ENCODE measurements at places on chromosomes 5 and 9.

DNA sequence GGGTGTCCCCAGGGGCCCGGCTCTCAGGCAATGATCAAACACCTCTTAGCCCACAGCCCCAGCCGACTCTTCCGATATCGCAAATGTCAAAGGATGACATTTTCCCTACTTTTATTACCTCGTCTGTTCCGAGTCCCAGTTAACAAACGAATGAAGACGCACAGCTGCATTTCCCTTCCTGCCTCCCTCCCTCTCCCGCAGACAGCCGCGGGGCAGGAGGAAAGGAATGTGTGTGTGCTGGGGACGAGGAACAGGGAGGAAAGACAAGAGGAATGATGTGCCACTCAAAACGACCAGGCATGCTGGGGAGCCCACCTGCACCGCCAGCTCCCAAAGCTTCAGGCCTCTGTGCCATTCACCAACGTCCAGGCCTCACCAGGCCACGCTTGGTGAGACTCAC is 125.9 kb upstream of the SARDH start:
- no peak for DNase-seq

DNA sequence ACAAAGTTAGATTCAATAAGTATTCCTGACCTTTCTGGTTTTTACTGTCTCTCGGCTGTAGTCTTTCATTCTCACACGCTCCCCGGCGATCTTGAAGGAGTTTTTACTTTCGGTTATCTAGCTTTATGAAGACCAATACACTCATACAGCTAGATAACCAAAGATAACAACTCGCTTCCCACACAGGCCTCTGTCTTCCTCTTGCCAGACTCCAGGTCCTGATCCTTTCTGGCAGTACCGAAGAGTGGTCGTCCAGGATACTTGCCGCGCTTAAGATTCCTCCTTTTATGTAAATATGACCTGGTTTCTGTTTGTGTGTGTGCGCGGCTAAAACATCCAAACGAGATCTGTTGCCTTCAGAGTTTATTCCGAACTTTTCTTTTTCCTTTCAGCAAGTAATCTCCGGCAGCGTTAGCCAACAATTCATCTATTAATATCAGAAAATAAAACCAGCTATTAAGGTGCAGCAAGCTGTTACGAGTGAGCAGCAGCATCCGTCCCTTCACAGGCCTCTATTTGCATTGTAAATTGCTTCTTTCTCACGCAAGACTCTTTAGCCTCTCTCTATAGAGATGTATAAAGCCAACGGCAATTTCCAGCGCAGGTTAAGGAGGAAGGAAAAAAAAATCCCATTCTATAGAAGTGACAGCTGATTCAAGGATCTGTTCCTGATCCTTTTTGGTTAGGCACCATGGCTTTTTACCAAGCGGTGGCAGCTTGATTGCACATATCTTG is 216.1 kb downstream of the MEF2C start:
- DNase-seq = no peak

- DNase-seq = no peak
Measured at GRCh38 chr5:117713585-117714198, 1139.1 kb upstream of the SEMA6A start.

GRCh38 chr9:35260186-35260585 is 98.4 kb downstream of the UNC13B start:
- no peak for DNase-seq

DNA sequence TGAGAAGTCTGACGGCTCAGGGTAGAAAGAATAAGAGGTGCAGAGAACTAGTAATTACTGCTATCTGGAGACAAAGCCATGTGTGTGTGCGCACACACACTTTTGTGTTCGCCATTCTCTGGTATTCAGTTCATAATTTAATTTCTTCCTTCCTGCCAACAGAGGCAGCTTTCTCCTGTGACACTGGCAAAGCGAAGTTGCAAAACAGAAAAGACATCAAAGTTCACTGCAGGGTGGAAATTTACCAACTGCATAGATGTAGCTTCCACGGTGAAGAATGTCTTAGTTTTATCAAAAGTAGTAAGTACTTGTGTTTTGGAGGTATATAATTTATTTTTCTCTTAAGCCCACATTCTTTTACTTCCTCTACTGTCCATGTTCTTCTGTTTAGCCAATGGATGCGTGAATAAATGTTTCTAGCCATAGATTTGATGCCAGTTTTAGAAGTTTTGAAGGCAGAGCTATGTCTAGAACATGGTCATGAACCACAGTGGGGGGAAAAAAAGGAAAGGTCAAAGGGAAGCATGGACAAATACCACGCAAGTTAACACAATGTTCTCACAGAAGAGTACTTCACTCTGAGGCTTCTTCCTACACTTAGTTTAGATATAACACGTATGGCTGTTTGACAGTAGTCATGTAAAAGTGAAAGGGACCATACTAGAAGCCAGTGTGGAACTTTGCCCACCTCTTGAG is 536.5 kb upstream of the GRIA1 start:
- DNase-seq = no peak

GRCh38 chr5:157800137-157800536 is 56.6 kb downstream of the LSM11 start:
- DNase-seq = no peak

GRCh38 chr9:89706086-89706485 is 101.3 kb downstream of the GADD45G start:
- no peak for DNase-seq

DNA sequence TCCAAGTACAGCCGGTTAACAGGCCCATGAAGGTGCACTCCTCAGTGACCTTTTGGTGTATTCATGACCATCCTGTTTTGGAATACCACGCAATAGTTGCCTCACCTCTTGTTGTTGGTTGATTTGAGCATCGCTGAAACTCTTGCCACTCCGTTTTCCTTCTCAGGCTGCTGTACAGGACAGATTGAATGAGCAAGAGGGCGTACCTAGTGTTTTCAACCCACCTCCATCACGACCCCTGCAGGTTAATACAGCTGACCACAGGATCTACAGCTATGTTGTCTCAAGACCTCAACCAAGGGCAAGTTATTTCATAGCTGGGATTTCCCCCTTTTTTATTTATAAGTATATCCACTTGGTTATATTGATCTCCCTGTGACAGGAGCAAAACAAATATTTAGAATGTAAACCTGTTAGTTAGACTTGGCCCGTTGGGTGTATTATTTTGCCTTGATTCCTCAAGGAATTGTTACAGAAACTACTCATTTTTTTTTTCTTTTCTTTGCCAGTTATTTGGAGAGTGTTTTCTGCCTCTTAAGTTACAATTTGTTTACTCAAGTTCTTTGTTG is 38.1 kb downstream of the FAF2 start:
- no peak for DNase-seq

DNA sequence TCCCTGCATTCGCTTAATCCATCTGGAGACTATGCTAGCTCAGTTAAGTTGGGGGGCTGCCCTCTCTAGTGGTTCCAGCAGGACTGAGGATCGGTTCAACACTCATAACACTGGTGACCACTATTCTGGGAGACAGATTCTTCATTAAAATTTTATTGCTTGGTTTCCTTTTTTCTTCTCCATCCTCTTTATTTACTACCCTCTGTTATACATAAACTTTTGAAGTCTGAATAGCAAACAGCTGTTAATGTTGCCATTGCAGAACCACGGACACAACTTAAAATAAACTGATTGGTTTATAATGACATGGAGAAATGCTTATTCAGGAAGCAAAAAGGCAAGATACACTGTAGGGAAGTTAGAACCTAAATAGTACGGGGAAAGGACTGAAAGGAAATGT is 22.1 kb downstream of the IQGAP2 start:
- DNase-seq = no peak

DNA sequence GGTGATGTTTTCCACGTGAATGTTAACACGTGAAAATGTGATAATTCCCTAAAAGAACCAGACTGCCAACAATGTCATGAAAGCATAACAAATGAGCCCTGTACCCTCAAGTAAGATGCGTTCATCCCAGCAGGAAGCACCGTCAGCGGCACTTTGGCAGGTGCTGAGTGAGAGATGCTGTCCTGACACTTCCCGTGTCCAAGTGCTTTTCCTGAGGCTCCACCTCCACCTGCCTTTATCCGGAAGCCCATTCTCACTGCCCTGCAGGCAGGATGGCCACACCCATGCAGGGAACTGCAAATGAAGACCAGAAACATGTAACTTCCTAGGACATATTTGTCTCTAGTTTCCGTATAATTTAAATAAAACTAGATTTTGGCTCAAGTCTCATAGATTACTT is 238.0 kb upstream of the IRX2 start:
- DNase-seq = no peak

- DNase-seq = no peak
Measured at GRCh38 chr5:73780302-73781080, 154.5 kb downstream of the ARHGEF28 start.

DNA sequence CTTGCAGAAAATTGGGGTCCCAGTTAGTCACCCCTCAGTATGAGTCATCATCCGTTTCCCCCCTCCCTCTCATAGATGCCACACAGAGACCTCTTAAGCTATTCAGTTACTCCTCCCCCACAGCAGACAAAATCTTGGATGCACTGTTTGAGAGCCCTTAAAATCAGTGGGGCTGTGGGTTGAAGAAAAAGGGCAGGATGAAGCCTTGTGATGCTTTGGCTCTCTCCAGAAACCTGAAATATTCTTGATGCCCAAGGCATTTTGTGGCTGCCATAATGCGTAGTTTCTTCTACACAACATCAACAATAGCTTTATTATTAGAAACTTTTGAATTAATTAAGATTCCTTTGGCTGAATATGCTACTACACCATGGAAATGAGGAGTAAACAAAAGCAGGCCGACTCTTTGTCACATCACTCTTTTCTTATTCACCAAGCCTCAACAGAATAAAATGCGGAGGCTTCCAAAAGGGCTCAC is 133.8 kb downstream of the MRPS30 start:
- no peak for DNase-seq

- no peak for DNase-seq
Measured at GRCh38 chr5:53779541-53779981, 219.1 kb downstream of the NDUFS4 start.

GRCh38 chr5:104598285-104598684 is 1035.7 kb upstream of the NUDT12 start:
- DNase-seq = no peak

DNA sequence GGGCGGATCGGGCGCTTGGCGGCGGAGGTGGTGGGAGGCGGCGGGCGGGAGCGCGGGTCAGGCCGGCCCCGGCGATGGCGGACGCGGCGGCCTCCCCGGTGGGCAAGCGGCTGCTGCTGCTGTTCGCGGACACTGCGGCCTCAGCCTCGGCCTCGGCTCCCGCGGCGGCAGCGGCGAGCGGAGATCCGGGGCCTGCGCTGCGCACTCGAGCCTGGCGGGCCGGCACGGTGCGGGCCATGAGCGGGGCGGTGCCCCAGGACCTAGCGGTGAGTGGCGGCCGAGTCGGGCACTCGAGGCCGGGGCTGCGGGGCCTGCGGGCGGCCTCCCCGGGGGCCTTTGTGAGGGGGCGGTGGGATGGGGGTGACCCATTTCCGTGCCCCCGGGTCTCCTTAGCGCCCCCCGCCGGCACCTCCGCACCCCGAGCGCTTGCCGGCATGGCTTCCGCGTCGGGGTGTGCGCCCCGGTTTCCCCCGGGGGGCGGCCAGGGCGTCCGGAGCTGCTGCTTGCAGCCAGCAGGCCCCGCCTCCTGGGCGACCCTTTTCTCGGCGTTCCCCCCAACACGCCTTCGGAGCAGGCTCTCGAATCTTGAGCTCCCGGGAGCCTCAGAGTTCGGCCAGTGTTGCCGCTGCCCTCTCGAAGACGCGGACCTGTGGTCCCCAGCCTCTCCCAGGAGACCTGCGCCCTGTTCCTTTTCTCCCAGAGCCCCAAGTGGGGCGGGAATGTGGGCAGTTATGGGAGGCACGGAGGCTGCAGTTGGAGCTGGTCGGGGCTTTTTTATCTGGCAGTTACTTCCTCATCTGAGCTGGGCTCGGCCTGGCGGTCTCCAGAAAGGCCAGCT is 456 bp downstream of the KDM3B start:
- DNase-seq = no peak

- no peak for DNase-seq
Measured at GRCh38 chr5:113240951-113241726, 193.7 kb downstream of the TSSK1B start.

DNA sequence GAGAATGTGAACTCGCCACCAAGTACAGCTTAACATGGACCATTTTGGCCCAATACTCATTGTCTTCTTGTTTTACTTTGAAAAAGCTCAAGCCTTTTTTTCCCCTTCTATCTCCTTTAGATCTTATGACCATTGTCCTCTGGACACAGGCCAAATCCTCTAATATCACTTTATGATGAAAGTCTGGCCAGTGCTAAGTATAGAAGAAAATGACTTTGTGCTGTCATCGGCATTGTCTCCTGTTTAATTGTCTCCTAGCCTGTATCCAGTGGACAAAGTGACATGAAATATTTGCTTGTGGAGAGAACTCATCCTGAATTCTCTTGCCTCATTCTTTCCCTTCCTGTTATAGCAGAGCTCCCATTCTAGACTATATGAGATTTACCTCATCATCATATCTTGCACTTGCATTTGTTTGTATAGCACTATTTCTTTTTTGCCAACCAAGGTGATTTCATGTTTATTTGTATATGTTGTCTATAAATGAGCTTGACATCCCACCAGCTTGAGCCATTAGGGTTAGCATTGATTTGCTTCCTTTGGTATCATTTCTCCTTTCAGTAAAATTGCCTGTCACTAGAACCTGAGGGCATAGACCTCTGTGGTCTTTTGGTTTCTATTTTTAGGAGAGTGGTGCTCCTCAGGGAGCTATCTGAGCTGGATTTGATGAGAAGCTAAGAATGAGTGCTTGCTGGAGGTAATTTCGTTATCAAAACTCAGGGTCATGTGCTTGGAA is 18.8 kb upstream of the TNFAIP8 start:
- DNase-seq = no peak

DNA sequence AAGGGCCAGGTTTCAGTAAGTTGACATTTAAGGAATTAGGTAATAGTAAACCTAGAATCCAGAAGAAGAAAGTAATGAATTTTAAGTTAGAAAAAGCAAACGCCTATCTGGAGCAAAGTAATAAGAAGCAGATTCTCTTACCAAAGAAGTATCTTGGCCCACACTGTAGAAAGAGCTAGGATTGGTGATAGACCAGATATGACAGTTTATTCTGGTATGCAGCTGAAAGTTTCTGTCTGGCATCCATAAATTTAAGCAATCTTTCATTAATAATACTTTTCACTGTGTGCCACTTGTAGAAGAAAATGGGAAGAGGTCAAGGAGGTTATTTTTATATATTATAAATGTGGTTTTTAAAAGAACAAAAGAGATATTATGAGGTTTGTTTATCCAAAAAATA is 3.0 kb downstream of the RECK start:
- DNase-seq = no peak

DNA sequence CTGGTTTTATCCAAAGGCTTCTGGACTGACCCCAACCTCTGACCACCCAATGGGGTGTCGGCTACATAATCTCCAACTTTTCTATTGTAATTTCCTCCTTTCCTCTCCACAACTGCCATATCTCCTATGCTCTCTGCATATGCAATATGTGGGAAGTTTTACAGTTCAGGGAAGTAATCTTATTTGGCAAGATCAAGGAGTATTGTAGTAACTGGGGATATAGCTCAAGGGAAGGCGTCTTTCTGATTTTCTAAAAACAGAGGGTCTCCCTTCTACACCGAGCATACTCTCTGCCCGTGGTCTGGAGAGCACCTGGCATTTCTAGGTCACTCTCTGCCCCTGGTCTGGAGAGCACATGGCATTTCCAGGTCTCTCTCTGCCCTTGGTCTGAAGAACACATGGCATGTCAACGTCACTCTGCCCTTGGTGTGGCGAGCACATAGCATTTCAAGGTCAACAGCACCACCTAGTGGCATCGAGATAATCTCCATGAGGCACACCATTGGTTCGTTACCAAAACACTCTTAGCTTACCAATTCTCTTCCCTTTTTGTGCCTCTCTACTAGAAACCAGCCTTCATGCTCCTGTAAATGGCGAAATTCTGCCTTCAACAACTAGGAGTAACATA is 616.4 kb upstream of the NUDT12 start:
- peak; percentile 46 for DNase-seq
